ENCODE measurements at places on chromosomes 4 and X. TPM values are rescaled to one million over a fixed set of nuclear protein-coding genes. Genes with fewer than 3 reads are reported as not detected.

UGT2B11 gene
- total RNA-seq: not detected

SCARB2 gene
- total RNA-seq: 8.4 TPM

NKX6-1 gene
- not detected for total RNA-seq

EMCN gene
- not detected for total RNA-seq

LRAT gene
- total RNA-seq: not detected

KLHL4 gene
- not detected for total RNA-seq

BEND2 gene
- total RNA-seq: not detected

SERPINA7 gene
- total RNA-seq: not detected

FAM9C gene
- not detected for total RNA-seq

PDZD4 gene
- 0.15 TPM for total RNA-seq

GRCh38 chrX:2445662-2446623, 54.8 kb downstream of the DHRSX start:
- H3K27me3 ChIP-seq: no peaks in the 10 kb centered on the region
- no peak overlapping the region for H3K4me3 ChIP-seq
- no peaks in the 10 kb centered on the region for H3K4me1 ChIP-seq
- no peaks in the 10 kb centered on the region for H3K36me3 ChIP-seq
- no peak for DNase-seq

- H3K4me3 ChIP-seq: no peak overlapping the region
- no peaks in the 10 kb centered on the region for H3K27me3 ChIP-seq
- H3K4me1 ChIP-seq: no peaks in the 10 kb centered on the region
- no peak overlapping the region for H3K27ac ChIP-seq
- no peak for DNase-seq
These were observed 94.3 kb downstream of the CT47B1 start for GRCh38 chrX:120781403-120781802.

DNA sequence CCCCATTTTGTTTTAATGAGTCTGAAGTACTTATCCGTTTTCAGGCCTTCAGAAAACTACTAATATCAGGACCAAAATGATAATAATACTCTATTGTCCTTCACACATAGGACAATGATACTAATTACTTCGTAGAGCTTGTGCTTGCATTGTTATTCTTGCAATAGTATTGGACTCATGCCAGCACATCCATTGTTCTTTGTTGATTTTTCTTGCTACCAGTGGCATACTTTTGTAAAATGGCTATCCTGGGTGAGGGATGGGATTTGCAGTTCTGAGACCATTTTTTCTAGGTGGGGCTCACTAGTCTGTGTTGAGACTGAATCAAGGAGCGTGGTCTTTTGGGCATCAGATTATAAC, 195.3 kb downstream of the MAML3 start:
- no peaks in the 10 kb centered on the region for H3K36me3 ChIP-seq
- H3K27ac ChIP-seq: no peak overlapping the region
- H3K4me1 ChIP-seq: no peaks in the 10 kb centered on the region
- peaks cover 2% of the 10 kb centered on the region for H3K27me3 ChIP-seq

DNA sequence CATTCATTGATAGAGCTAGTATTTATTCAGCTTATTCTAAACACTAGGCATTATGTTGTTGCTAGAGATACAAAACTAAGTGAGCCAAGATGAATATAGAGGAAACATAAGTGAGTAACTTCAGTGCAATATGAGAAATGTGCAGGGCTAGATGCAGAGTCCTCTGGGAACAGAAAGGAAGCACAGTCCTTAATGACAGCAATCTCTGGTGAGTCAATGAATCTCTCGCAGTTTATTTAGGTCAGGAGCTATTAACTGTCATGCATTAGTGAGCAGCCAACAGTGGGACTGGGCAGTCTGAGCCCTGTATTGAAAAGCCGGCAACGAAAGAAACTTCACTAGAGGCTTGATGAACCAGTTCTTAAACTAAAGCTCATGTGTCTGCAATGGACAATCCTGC, 598.1 kb upstream of the MAGEB2 start:
- H3K27me3 ChIP-seq: no peaks in the 10 kb centered on the region
- H3K36me3 ChIP-seq: no peaks in the 10 kb centered on the region
- H3K27ac ChIP-seq: no peak overlapping the region
- no peak for DNase-seq
- no peaks in the 10 kb centered on the region for H3K4me1 ChIP-seq

DNA sequence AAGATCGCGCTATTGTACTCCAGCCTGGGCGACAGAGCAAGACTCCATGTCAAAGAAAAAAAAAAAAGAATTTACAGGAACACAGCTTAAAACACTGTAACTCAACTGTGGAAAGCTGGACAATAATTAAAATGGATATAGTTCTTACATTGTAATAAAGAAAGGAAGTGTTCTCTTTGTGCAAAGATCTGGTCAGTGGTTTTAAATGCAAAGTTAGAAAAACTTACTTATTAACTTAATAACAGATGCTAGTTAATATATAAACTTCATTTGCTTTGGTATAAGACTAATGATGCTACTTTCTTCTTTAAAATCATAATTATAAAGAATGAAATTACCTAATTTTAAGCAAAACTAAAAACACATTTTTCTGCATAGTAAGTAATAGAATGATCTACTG, 2024.1 kb upstream of the TENM3 start:
- H3K4me1 ChIP-seq: no peaks in the 10 kb centered on the region
- H3K4me3 ChIP-seq: no peak overlapping the region
- H3K27me3 ChIP-seq: no peaks in the 10 kb centered on the region
- H3K36me3 ChIP-seq: no peaks in the 10 kb centered on the region
- no peak for DNase-seq

DNA sequence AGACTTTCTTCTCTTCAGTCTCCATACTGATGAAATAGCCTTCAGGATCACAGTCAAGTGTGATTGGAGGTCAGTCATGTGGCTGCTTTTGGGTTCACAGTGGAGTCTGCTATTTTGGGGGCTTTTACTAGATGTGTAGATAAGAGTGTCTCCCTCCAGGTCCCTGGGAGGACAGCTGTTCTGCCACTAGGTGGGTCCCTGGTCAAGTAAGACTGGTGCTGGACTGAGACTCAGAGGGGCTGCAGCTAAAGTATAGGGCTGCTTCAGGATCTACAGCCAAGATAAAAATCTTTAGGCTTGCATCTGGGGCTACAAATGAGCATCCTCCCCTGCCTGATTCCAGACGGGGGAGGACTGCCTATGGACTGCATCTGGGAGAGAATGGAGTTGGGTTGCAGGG, 200.7 kb upstream of the ANKRD50 start:
- H3K4me1 ChIP-seq: no peaks in the 10 kb centered on the region
- no peak for DNase-seq
- no peaks in the 10 kb centered on the region for H3K36me3 ChIP-seq
- H3K4me3 ChIP-seq: no peak overlapping the region
- H3K27ac ChIP-seq: no peak overlapping the region
- no peaks in the 10 kb centered on the region for H3K27me3 ChIP-seq

GRCh38 chr4:74875451-74875850, 57.5 kb upstream of the PARM1 start:
- peaks cover 22% of the 10 kb centered on the region for H3K4me1 ChIP-seq
- no peaks in the 10 kb centered on the region for H3K36me3 ChIP-seq
- no peaks in the 10 kb centered on the region for H3K27me3 ChIP-seq
- H3K27ac ChIP-seq: no peak overlapping the region
- no peak for DNase-seq

DNA sequence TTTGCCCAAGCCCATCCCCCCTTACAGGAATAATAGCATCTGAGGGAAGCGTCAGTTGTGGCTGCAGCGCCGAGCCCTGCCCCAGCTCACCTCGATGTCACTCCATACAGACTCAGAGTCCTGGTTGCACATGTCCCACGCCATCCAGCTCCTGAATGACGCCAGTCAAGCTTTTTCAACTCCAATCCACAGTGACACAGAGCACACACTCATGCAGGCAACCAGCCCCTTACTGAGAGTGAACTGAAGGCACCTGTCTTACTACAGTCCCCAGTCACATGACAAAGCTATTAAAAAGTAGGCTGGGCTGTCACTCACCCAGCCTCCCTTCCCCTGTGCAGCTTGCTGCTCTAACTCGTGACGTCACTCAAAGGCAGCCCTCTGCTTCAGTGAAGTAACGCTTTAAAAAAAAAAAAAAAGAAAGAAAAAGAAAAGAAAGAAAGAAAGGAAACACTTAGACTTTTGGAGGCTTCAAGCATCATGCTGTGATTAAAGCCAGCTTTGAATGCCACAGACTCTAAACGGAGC, at the start of gene PPARGC1A:
Gene PPARGC1A, minus strand, starts transcription at position 234 of the 528 bp plus-strand sequence. Its CDS starts 90 bp downstream, at position 144.
- H3K27ac ChIP-seq: no peak within 1 kb of the TSS
- H3K36me3 ChIP-seq: no peaks in the 10 kb centered on the region
- H3K27me3 ChIP-seq: peaks cover 1% of the 10 kb centered on the region
- DNase-seq: no peak

DNA sequence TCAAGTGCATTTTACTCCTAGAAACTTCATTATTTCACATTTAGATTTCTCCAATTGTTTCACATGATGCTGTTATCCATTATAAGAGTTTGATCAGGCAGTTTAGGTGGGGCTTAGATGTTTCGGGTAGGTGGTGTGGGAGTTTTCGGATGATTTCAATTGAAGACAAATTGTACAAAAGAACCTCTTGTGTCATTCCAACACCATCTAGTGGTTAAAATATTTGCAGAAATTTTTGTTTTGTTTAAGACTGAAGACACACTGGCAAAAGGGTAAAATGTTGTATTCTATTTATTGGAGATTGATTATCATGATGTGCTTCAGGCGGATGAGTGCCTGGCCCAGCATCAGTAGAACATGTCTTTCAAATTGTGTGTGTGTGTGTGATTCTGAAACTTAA, 212.7 kb downstream of the SH3BGRL start:
- no peaks in the 10 kb centered on the region for H3K4me1 ChIP-seq
- no peaks in the 10 kb centered on the region for H3K36me3 ChIP-seq
- H3K27ac ChIP-seq: no peak overlapping the region
- H3K4me3 ChIP-seq: no peak overlapping the region
- DNase-seq: no peak

GRCh38 chr4:121633653-121634052, 63.1 kb downstream of the ANXA5 start:
- H3K36me3 ChIP-seq: no peaks in the 10 kb centered on the region
- H3K4me1 ChIP-seq: no peaks in the 10 kb centered on the region
- no peak overlapping the region for H3K4me3 ChIP-seq
- H3K27me3 ChIP-seq: no peaks in the 10 kb centered on the region

GRCh38 chr4:10721616-10722015, 37.0 kb upstream of the CLNK start:
- no peak overlapping the region for H3K27ac ChIP-seq
- H3K4me3 ChIP-seq: no peak overlapping the region
- no peaks in the 10 kb centered on the region for H3K36me3 ChIP-seq
- no peak for DNase-seq
- peaks cover 11% of the 10 kb centered on the region for H3K4me1 ChIP-seq
- H3K27me3 ChIP-seq: no peaks in the 10 kb centered on the region

DNA sequence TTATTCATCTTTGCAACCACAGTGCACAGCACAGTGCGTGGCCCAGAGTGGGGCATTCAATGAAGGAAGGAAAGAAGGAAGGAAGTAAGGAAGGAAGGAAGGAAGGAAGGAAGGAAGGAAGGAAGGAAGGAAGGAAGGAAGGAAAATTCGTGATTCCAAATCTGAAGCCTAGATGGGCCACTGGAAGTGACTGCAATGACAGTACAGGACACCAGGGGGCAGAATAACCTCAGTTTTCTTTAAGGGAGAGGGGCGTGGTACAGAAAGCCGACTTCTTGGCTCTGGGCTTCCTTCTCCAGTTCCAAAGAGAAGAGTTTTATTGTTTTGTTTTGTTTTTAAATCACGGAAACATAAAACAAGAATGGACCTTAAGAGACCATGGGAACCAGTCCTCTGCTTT, 47.8 kb downstream of the APLN start:
- H3K27ac ChIP-seq: no peak overlapping the region
- no peaks in the 10 kb centered on the region for H3K27me3 ChIP-seq
- no peaks in the 10 kb centered on the region for H3K36me3 ChIP-seq
- peaks cover 5% of the 10 kb centered on the region for H3K4me1 ChIP-seq
- no peak overlapping the region for H3K4me3 ChIP-seq

DNA sequence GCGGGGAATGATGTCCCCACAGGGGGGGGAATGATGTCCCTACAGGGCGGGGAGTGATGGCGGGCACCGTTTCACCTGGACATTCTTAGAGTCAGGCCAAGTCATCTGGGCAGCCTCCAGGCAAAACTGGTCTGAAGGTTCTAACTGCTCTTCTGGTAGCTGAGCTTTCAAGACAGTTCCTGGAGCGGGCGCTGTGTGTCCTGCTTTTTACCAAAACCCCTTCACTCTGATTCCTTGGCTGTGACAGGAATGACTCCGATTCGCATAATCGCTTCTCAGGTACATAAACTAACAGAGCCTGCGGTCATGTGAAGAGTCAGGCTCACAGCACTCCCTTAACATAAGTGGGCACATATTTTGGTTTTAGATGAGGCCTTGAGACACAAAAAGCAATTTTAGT, 836.0 kb downstream of the TRIML1 start:
- H3K4me1 ChIP-seq: no peaks in the 10 kb centered on the region
- no peak for DNase-seq
- H3K4me3 ChIP-seq: no peak overlapping the region
- H3K27me3 ChIP-seq: no peaks in the 10 kb centered on the region
- H3K36me3 ChIP-seq: no peaks in the 10 kb centered on the region

DNA sequence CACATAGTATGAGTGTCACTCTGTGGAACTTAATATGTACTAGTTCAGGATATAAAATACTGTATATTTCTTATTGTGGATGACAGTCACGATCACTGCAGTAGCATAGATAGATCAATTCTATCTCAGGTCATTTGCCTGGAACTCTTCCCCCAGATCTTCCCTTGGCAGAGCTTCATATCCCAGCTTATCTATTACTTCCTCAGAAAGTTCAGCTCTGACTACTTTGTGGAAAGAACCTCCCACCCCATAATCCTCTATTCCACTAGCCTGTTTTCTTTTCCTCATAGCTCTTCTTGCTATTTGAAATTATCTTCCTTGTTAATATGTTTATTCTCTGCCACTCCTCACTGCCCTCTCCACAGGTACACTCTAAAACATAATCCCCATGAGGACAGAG, 10.9 kb downstream of the FAM241A start:
- no peaks in the 10 kb centered on the region for H3K36me3 ChIP-seq
- H3K4me3 ChIP-seq: no peak overlapping the region
- no peaks in the 10 kb centered on the region for H3K4me1 ChIP-seq
- H3K27me3 ChIP-seq: no peaks in the 10 kb centered on the region

Data from GM12878 (cell line).